ENCODE measurements at places on chromosomes 1 and 21. TPM values are rescaled to one million over a fixed set of nuclear protein-coding genes. Genes with fewer than 3 reads are reported as not detected.

MUTYH gene
- total RNA-seq, result 75.4 TPM

DIO1 gene
- total RNA-seq, result not detected

PRKAA2 gene
- total RNA-seq, result not detected

KCNK1 gene
- total RNA-seq, result 1.4 TPM

USP48 gene
- total RNA-seq, result 61.5 TPM

FAM177B gene
- not detected for total RNA-seq

NPL gene
- total RNA-seq, result 9.3 TPM

NBL1 gene
- total RNA-seq, result 36.3 TPM

POFUT2 gene
- total RNA-seq, result 13.5 TPM

RGS13 gene
- 0.07 TPM for total RNA-seq

LUZP1 gene
- 19.6 TPM for total RNA-seq

FRRS1 gene
- 2.0 TPM for total RNA-seq

OVAAL gene
- total RNA-seq, result not detected

S100A4 gene
- total RNA-seq, result 132 TPM

AGMAT gene
- 19.7 TPM for total RNA-seq

HFM1 gene
- total RNA-seq, result not detected

CFHR1 gene
- not detected for total RNA-seq

FCMR gene
- 75.1 TPM for total RNA-seq

PTCH2 gene
- total RNA-seq, result 1.1 TPM

VTCN1 gene
- total RNA-seq, result not detected

TINAGL1 gene
- not detected for total RNA-seq

KRTAP19-1 gene
- total RNA-seq, result not detected

CACNA1S gene
- not detected for total RNA-seq

MANEAL gene
- total RNA-seq, result 8.0 TPM

AMY1C gene
- total RNA-seq, result not detected

CHD1L gene
- 52.8 TPM for total RNA-seq

SHISA4 gene
- 0.88 TPM for total RNA-seq

GJA9 gene
- total RNA-seq, result not detected

C1orf226 gene
- 0.04 TPM for total RNA-seq

RPE65 gene
- total RNA-seq, result not detected

Measured in CD8-positive, alpha-beta memory T cell (primary cell).